8988T (cell line): ENCODE measurements at places on chromosomes 1 and 21.

DNA sequence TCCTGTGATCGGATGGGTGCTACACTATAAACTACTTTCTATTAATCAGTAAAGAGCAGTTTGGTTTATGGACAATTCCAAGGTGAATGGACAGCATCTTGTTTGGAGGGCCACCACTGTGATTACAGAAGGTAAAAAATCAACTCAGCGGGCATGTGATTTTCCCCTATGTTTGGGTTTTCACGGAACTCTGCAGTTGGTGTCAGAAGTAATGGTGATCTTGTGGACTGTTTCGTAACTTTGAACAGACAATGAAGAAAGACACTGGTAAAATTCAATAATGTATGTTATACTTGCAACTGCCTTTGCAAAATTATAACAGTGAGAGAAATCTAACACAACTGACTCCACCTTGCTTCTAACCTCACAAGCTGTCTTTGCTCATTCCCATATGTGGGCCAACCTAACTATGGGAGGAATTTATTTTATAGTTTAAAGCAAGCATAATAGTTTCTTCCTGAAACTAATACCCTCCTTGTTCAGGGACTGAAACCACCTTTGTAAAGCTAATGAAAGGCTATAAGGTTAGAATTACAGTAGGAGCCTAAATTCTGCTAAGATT lies 53.2 kb downstream of the TRIM33 start:
- DNase-seq: no peak

DNA sequence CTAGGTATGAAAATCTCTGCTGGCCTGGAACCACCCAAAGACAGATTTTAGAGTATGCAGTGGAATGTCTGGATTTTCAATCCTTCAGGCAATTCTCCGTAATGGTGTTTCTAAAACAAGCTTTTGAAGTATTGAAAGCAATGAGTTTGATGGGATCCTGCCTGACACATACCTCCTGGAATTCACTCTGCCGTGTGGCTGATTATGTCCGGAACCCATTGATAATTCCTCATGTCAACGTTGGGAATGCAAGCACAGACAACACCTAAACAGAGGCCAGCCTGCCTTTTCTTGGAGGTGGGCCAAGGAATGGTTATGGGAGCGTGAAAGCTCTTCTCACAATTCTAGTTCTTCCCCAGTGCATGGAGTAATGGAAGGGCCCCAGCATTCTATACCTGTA lies 168.9 kb upstream of the HMCN1 start:
- DNase-seq: no peak

DNA sequence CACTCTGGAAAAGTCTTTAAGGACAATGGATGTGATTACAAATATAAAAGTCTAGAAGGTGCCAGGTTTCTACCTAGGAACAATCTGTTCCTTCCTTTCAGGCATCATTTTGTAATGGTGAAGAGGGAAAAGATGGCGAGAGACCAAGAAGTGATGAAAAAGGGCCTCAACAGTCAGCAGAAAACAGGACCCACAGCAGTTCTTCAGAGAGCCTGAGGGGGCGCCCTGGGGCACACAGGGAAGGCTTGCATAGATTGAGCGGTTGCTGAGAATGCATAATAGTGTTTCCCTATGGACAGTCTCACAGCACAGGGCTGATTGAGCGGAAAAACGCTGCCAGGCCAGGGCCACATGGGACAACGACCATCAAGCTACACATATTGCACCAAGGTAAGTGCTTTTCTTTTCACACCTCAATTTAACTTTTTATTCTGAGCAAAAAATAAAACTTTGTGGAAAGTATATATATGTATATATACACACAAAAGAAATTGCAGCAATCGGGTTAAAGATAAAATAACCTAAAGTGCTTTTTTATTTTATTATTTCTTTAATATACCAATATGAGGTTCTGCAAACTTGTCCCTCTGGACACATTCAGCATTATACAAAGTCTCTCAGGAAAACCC lies 3.1 kb upstream of the YRDC start:
- DNase-seq: no peak

DNA sequence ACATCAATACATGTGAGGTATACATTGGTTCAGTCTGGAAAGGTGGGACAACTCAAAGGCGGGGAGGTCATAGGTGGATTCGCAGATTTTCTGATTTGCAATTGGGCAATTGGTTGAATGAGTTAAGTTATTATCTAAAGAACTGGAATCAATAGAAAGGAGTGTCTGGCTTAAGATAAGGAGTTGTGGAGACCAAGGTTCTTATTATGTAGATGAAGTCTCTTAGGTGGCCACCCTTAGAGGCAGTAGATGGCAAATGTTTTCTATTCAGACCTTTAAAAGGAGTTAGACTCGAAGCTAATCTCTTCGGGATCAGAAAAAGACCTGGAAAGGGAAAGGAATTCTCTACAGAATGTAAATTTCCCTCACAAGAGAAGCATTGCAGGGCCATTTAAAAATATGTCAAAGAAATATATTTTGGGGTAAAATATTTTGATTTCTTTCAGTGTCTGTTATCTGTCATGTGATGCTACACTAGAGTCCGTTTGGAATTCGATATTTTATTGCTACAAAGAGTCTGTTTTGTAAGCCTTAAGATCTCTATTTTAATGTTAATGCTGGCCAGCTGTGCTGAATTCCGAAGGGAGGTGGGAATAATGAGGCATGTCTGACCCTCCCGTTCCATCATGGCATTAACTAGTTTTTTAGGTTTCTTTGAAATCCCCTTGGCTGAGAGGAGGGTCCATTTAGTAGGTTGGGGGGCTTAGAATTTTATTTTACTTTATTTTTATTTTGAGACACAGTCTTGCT lies 265.1 kb downstream of the PTPRU start:
- no peak for DNase-seq

GRCh38 chr1:41427122-41427913 lies 57.2 kb downstream of the EDN2 start:
- DNase-seq: no peak

GRCh38 chr1:77371396-77371795 lies 89.6 kb downstream of the AK5 start:
- DNase-seq: no peak

DNA sequence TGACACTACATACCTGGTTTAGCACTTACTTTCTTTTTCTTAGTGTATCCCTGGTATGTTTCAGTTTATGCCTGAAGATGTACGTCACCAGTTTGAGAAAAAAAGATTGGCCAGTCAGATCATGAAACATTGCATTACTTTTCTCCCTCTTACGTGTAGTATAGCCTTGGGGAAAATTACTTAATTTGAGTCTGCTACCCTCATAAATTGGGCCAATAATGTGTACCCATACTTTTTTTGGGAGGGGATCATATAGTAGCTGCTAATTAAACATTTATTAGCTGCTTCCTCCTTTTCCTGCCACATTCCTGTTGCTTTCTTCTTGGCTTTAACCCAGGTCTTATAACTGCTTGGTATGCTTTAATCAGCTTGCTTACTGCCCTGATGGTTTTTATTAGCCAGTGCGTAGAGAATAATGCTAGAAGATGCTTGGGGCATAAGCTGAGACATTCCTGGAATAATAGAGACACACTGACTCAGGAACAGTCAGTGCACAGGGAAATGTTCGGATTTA lies 32.1 kb downstream of the RABGAP1L start:
- DNase-seq: no peak

GRCh38 chr1:58738876-58739275 lies 39.0 kb upstream of the MYSM1 start:
- DNase-seq: no peak

- DNase-seq: no peak
Measured at GRCh38 chr1:109785446-109786111, 21.9 kb upstream of the EPS8L3 start.

- peak; percentile 30 for DNase-seq
Measured at GRCh38 chr1:33470495-33471012, 1.9 kb upstream of the ZSCAN20 start.

DNA sequence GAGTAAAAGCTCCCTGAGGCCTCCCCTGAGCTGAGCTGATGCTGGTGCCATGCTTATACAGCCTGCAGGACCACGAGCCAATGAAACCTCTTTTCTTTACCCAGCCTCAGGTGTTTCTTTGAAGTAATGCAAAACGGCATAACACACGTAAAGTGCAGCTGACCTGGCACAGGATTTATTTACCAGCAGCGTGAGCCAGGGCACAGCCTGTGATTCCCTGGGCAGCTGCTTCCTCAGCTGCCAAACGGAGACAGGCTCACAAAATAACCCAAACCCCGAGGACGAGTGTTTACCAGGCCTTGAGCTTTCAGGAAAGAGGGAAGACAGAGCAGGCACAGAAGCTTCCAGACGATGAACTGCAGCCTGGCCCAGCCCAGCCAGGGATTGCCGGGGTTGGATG lies 120.6 kb upstream of the ARHGEF16 start:
- no peak for DNase-seq

DNA sequence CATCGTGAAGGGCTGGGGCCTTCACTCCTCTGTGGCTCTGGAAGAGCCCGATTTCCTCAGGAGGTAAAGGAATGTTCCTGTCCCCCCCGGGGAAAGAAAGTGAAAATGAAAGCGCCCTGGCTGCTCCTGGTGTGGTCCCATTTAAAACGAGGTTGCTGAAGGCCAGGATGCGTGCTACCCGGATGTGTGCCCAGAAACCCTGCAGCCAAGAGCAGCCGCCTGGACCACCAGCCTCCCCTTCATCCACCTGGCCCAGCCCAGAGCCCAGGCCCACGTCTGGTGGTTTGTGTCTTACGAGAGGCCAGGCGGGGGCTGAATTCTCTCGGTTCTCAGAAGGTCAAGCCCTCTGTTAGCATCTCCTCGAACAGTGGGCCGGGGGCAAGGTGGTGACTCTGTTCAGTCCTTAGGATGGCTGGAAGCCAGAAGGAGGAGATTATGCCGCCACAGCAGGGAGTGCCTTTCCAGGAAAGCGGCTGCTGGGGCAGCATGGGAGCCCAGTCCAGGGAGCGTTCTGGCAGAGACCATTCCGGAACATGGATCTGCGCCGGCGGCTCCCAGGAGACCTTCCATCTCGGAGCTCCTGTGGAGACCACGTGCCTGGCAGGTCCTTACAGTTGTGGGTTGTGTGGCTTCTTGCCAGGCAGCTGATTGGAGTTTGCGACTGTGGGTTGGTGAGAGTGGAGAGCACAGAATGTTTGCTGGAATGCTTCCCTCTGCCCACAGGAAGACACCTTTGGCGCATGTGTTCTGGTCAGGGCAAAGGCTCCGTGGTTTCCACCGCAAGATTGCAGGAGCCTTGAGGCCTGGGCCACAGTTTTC lies 1.4 kb downstream of the GUK1 start:
- DNase-seq: peak; percentile 51

DNA sequence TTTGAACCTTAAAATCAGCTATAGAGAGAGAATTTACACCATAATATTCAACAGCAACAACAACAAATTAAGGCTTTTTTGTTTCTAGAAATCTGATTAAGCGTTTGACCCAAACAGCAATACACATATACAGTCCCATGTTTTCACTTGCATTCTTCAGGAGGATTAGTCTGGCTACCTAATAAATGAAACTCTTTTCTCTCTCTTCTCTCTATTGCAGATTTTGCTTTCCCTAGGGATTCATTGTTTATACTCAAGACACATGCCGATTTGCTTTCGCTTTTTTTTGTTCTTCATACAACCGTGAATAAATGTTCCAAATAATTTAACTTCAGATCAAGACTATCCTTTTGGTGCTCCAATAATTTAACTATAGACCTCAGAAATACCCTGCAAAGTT lies 162.4 kb upstream of the PTBP2 start:
- DNase-seq: no peak

DNA sequence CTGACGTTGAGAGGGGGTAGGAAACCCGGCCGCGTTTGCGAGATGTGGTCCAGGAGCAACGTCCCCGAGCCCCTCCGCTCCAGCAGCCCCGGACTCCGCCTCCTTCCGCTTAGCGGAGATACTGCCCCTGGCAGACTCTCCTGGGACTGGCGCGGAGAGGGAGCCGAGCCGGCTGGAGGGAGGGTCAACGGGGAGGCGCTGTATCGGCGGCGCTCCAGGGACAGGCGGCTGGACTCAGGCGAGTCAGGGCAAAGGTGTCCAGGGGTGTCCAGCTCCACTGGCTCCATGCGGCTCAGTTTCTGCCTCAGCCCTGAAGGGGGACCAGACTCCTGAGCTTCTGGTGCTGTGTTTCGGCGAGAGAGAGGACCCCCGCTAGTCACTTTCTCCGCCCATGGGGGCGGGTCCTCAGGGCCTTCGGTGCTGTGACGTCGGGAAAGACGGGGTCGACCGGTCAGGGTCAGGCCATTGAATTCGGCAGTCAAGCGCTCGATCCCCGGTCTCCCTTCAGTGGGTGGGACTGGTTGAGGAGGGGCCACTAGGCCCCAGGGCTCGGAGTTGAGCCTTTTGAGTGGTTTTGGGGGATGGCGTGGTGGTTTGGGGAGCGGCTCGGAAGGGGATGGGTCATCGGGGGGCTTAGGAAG lies 2.8 kb upstream of the LIX1L start:
- peak; percentile 91 for DNase-seq

DNA sequence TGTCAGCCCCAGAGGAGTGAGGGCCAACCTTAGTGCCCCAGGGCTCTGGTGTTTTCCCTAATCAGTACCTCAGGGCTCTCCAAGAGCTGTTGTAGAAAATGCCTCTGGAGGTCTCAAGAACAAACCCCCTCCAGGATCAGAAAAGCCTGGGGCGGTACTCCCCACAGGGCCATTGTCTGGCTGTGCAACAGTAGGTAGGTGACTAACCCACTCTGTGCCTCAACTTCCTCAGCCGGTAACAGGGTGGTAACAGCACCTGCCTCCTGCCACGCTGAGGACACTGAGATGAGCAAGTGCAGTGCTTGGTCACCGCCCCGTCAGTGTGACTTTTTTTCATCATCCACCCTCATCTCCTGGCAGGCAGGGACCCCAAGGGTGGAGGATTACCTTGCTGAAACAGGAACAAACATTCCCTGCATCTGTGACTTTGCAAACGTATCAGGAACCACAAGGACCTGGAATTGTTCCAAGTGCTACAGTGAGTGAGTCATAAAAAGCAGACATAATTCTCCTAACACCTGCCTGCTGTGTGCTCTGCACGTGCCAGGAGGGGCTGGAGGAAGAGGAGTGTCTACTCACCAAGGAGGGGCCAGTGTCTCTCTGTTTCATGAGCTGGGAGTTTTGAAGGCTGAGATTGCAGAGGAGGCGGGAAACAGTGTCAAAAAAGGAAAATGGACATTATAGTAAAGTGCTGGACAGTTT lies 440.8 kb downstream of the NPHP4 start:
- no peak for DNase-seq

- DNase-seq: no peak
Measured at GRCh38 chr1:34019741-34020552, 145.1 kb downstream of the CSMD2 start.

GRCh38 chr1:44559330-44559729 lies 115.0 kb downstream of the TMEM53 start:
- no peak for DNase-seq

- DNase-seq: no peak
Measured at GRCh38 chr1:228500143-228500734, 13.1 kb downstream of the RNF187 start.

GRCh38 chr1:33433509-33434362 lies 2.8 kb upstream of the PHC2 start:
- no peak for DNase-seq

GRCh38 chr1:204128964-204129896 lies 22.6 kb downstream of the ETNK2 start:
- peak; percentile 92 for DNase-seq

GRCh38 chr1:119713749-119714456 lies 2.2 kb downstream of the PHGDH start:
- no peak for DNase-seq

GRCh38 chr1:66982561-66983260 lies 57.9 kb downstream of the MIER1 start:
- no peak for DNase-seq
